Kasumi-1 (cell line): ENCODE measurements at places on chromosomes 12 and 14.

GRCh38 chr14:102795060-102795925 is 18.0 kb downstream of the TRAF3 start:
- DNase-seq: peak; percentile 54

GRCh38 chr14:104864267-104865080 is 594 bp upstream of the CEP170B start:
- no peak for DNase-seq

- DNase-seq: no peak
These were observed 267.6 kb upstream of the PRICKLE1 start for GRCh38 chr12:42857106-42857505.

DNA sequence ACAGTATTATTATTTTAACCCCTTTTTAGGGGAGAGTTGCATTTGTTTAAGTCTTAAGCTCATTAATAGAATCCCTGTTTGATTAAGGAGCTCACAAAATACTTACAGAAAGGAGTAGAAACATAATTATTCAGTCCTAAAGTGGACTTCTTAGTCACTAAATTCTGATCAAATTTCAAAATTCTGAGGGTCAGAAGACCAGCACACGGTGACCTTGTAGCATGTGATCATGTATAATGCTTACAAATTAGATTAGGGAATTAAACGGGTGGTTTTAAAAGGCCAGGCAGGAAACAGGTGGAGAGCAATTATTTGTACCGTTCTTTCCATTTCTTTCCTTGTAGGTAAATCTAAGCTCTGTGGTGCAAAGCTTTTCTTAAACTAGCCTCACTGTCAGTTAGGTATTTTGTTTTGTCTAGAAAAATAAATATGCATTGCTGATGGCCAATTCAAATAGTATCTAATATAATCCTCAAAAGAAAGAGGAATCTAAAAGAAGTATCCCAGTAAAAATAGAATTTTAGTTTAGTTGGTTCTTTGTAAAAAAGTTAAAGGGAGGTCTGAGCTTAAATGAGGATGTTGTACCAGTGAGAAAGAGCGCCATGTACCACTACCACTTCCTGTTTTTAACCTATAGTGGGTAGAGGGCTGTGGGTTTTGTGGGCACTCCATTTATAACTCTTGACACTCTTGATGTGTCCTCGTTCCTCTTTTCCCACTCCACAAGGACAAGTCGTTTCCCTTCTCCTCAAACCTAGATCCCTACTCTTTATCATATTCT is 51.1 kb downstream of the SLC38A1 start:
- peak; percentile 90 for DNase-seq

- DNase-seq: no peak
These were observed 304.8 kb downstream of the PCNX1 start for GRCh38 chr14:71212093-71212492.

DNA sequence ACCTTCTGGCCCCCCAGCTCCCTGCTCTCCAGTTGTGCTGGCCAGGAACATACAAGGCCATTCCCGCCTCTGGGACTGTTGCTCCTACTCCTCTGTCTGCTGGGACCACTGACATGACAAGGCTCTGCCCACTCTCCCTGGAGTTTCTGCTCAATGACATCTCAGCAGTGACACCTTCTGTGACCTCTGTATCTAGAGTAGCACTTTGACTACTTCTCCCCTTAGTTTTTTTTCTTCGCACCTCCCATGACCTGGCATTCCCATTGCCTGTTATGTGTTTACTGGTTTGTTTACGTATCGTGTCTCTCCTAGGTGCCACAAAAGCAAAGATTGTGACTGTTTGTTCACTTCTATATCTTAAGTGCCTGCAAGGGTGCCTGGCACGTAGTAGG is 40.1 kb upstream of the TMEM263 start:
- no peak for DNase-seq

DNA sequence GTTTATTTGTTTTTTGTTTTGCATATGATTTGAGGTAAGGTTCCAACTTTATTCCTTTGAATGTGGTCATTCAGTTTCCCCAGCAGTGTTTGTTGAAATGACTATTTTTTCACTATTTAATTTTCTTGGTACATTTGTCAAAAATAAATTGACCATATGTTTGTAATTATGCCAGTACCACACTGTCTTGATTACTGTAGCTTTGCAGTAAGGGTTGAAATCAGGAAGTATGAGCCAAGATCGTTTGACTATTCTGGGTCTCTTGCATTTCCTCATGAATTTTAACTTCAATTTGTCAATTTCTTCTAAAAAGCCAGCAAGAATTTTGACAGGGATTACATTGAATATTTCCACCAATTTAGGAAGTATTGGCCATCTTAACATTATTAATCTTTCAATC is 199.3 kb upstream of the PPFIA2 start:
- DNase-seq: peak; percentile 40

GRCh38 chr14:61462566-61463193 is 141.3 kb downstream of the PRKCH start:
- no peak for DNase-seq

DNA sequence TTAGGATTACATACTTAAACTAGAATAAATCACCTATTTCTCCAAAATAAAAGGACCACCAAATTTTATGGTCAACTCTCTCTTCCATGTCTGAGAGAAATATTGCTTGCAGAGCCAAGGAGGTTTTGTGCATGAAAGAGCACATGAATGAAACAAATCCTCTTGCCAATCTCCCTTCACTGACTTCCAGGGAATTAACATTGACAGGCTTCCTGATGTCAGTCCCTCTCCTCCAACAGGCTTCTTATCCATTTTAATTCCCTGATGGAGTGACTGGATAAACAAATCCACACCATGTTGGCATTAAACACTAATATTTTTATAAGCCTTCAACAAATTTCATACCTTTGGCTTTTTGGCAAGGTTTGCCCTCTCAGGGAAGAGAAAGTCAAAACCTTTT is 45.3 kb upstream of the CNTN1 start:
- no peak for DNase-seq

GRCh38 chr12:14403711-14404196 is 38.3 kb downstream of the ATF7IP start:
- peak; percentile 8 for DNase-seq

DNA sequence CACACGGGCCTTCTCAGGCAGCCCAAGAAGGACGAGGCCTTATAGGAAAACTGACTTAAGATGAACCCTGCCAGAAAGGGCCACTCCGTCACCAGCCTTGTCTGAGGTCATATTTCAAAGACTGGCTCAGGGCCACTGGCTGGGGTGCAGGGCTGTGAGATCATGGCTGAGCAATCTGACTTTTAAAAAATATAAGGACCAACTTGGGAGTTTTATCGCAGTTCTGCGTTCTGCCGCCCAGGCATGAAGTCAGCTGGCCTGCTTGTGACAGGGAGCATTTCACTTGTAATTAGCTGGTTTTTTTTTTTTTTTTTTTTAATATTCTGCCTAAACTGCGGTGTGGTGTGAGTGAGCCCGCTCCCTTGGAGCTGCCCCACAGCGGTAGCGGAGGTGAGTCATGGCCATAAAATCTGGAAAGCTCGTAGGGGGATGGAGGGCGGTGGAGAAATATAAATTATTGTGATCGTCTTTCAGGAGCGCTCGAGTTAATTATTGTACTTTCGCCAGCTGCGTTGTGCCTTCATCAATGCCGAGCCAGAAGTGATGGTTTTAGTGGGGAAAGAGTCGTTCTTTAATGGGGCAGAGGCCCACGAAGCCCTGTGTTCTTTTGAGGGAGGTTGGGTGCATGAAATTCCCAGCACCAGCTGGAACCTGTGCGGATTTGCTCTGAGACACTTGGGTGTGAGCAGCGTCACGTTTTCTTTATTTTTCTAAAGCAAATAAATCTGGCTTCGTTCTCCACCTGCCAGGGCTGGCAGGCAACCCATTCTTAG is 231.9 kb downstream of the C12orf75 start:
- no peak for DNase-seq

DNA sequence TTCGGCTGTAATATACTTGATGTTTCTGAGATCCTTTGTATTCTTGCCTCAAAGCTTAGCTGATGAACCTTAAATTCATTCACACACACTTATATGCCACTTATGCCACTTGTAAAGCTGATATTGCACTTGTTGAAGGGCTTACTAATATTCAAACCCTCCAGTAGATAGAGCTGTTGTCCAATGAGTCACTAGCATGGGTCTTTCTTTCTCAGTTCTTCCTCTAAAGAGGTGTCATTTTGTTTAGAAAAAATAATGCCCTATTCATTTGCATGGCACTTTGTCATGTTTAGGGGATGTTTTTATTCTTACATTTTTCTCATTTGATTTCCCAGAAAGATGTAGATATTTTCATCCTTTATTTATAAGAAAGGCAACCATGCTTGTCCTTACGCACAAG is 56.4 kb downstream of the MON2 start:
- peak; percentile 32 for DNase-seq

GRCh38 chr12:96635844-96636243 is 146.5 kb downstream of the CFAP54 start:
- no peak for DNase-seq
